NCI-H2029 (cell line): ENCODE measurements at places on chromosomes 3 and 15.

GRCh38 chr3:126439968-126440708 lies 35.6 kb downstream of the ZXDC start:
- DNase-seq: no peak

DNA sequence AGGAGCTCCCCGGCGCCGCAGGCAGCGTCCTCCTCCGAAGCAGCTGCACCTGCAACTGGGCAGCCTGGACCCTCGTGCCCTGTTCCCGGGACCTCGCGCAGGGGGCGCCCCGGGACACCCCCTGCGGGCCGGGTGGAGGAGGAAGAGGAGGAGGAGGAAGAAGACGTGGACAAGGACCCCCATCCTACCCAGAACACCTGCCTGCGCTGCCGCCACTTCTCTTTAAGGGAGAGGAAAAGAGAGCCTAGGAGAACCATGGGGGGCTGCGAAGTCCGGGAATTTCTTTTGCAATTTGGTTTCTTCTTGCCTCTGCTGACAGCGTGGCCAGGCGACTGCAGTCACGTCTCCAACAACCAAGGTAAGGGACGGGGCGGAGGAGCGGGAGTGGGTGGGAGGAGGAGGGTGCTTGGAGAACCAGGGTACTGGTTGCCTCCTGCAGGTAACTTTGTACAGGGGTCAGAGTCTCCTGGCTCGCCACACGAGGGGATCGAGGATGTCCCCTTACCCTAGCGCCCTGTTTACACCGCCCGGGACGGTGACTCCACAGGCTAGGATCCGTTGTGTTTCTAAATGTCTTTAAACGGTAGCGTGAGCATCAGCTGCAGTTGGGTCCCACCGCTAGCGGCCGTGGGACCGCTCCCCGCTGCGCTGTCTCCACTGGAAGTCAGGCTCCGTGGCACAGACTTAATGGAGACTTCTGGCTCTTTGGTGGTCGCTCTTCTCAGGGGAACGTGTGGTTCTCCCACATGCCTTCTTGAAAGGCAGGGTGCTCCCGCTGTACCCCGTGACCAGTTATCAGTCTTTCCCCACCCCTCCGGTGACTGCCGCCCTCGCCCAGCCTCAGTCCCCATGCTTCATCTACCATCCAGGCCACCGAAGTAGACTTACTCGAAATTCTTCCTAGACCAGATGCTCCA lies 515 bp downstream of the EPHA6 start:
- no peak for DNase-seq

GRCh38 chr3:54874816-54875556 lies 52.9 kb downstream of the LRTM1 start:
- DNase-seq: no peak

DNA sequence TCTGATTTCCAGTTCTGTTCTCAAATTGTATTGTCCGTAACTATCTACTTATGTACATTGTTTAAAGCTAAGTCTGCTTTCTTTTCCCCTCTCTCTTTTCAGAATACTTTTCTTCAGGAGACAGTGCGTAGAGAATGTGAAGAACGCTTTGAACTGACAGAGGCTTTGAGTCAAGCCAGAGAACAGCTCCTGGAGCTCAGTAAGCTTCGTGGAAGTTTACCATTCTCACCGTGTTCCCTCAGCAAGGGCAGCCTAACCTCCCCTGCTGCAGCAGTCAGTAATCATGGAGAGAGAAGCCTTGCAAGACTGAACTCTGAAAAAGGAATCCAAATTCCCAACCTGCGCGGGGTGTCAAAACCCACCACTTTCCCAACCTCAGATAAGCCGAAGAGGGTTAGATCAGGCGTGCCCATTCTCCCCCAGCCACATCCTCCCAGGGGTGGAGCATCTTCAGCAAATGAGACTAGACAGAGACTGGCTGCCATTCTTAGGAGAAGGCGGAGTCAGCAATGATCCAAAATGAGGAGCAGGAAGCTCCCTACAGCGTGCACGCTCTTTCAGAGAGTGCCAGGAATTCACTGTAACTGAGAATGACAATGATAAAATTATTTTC lies 114.6 kb downstream of the CCNL1 start:
- no peak for DNase-seq

- DNase-seq: no peak
Observed at GRCh38 chr15:73296609-73297353, 72.0 kb downstream of the HCN4 start.

DNA sequence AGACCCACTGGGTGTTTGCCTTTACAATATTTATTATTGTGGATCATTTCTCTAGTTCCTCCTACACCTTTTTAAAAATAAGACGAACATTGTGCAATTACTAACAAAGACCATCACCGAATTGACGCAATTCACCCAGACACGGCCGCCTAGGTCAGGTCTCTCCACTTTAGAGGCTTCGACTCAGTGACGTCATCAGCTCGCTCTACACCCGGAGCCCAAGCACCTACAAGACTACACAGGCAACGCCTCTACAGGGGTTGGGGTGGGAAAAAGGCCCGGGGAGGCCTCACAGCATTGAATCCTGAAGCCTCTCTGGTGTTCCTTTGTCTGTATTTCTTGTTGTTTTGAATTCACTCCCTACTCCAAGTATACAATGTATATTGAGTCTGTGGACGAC lies 16.6 kb downstream of the ZIC4 start:
- no peak for DNase-seq

DNA sequence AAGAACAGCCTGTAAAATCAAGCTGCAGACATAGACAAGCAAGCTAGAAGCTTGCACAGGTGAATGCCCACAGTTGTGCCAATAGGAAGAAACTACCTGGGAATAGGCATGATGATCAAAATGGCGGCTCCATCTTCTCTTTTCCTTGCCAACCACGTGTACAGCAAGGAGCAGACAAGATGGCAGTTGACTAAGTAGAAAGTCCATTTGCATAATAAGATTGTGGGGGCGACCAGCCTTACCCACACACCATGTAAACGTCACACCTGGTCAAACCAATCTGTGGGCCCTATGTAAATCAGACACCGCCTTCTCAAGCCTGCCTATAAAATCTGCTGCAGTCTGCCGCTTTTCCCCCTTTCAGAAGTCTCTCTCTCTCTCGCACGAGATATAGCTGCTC lies 25.1 kb upstream of the ANKRD34C start:
- no peak for DNase-seq

- no peak for DNase-seq
Observed at GRCh38 chr3:33826688-33827087, 28.3 kb downstream of the PDCD6IP start.

- no peak for DNase-seq
Observed at GRCh38 chr15:89672221-89673164, 6.7 kb downstream of the PLIN1 start.

- no peak for DNase-seq
Observed at GRCh38 chr3:197216169-197216860, 82.1 kb downstream of the DLG1 start.

- DNase-seq: no peak
Observed at GRCh38 chr15:58457466-58457965, 25.7 kb downstream of the LIPC start.

- no peak for DNase-seq
Observed at GRCh38 chr15:91630090-91630489, 223.4 kb upstream of the SLCO3A1 start.

- DNase-seq: no peak
Observed at GRCh38 chr3:62882676-62883200, 7.5 kb upstream of the CADPS start.

DNA sequence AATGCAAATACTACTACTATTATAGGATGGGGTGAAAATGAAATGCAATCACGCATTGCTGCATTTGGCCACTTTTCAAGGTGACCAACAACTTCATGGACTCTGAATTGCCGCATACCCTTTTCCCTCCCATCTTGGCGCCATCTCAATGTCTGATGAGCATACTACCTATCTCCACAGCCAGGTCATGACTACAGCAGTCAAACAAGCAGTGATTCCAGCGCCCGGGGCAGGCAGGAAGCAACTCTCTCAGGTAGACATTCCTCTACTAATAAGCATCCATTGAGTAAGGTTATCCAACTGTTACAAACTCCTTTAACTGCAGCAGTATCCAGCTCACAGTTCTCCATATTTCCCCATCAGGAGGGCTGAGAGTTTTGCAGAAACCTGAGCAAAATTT lies 155.4 kb downstream of the ADAMTS17 start:
- no peak for DNase-seq

GRCh38 chr3:100554373-100554676 lies 55.1 kb upstream of the ADGRG7 start:
- no peak for DNase-seq

DNA sequence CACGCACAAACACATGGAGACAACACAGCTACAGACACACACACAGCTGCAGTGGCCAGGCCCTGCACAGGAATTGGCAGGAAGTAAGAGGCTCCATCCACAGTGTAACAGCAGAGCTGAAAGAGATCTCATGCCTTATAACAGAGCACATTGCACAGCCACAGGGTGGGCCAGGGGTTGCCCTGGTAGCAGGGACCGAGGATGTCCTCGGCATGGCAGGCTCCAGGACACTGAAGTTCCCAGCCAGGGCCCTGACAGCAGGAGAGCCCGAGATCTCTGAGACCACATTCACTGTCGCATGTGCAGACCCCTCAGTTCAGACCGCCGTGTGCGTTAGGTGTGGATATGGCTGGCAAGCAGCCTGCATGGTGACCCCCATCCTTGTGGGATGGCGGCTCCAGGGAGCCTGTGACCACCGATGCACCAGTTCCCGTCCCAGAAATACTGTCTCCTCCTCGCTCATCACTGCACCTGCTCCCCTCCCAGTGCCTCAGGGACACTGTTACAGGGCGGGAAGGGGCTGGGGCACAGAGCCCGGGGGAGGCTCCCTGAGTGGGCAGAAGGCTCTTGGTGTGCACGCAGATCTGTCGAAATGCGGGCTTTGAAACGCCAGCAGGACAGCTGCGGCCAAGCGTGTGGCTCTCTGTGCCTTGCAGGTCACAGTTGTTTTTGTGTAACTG lies 1.5 kb upstream of the OCA2 start:
- no peak for DNase-seq

- no peak for DNase-seq
Observed at GRCh38 chr15:52309154-52309548, 13.5 kb upstream of the MYO5C start.

DNA sequence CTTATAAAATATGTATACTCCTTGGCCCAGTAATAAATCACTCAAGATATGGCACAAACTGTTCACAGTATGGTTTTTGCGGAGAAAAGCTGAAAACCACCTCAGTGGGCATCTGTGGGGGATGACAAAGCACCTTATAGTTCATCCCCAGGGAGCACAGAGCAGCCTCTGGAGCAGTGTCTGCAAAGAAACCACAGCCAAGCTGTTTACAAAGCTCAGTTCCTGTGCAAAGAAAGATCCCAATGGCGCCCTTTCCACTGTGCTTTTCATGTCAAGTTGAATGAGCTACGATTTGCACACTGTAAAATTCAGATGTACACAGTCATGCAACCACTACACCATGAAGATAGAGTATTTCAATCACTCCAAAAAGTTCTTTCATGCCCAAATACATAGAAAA lies 2.5 kb upstream of the EFCC1 start:
- DNase-seq: no peak

DNA sequence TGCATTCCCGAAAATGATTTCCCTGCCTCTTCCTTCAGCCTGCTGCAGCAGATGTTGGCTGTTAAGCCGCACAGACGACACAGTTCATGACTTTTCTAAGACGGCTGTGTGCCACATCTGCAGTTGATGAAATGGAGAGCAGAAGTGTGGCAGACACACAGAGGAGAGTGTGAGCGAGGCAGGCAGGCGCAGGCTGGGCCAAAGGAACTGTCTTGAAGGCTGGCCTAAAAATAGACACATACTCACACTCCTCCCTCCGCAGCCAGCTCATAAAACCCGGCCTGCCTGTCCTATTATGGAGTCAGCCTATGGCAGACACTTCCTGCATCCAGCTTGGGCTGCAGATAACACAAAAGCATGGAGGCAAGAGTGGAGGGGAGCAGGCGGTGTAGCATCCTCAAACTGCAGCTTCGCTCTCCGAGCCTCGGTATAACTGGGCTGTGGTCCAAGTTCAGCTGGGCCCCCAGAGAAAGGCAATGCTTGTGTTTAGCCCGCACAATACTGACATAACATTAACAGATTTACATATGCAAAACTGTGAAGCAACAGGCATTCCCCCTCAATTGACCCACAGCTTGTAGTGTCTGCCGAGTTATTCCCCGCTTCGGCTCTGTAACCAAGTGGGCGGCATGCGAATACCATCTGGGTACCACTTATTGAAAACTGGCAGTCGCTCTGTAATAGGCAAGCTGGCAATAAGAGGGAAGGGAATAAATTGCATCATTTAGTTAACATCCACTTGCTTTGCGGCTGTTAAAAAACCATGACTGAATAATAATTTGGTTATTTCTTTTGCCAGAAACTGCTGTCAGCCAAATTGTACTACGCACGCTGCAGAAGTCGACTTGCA lies 40.8 kb downstream of the FOXP1 start:
- no peak for DNase-seq

DNA sequence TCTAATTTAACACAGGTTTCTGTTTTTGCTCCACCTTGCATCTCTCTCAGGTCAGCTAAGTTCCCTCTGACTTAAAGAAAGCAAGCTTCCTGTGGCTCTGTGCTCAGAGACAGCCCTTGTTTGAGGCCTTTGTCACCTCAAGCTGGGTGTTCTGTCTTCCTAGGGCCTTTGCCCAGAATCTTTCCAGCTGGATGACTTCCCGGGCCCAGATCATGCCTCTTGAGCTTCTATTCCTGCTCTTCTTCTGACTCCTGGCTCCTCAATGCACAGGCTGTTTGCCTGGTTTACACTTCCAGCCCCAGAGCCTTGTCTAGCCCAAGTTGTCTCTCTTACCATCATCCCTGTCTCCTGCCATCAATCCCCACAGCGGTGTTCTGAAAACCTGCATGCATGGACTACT lies 300.6 kb downstream of the VPS13C start:
- DNase-seq: no peak

GRCh38 chr3:167729591-167729990 lies 5.1 kb downstream of the PDCD10 start:
- no peak for DNase-seq

DNA sequence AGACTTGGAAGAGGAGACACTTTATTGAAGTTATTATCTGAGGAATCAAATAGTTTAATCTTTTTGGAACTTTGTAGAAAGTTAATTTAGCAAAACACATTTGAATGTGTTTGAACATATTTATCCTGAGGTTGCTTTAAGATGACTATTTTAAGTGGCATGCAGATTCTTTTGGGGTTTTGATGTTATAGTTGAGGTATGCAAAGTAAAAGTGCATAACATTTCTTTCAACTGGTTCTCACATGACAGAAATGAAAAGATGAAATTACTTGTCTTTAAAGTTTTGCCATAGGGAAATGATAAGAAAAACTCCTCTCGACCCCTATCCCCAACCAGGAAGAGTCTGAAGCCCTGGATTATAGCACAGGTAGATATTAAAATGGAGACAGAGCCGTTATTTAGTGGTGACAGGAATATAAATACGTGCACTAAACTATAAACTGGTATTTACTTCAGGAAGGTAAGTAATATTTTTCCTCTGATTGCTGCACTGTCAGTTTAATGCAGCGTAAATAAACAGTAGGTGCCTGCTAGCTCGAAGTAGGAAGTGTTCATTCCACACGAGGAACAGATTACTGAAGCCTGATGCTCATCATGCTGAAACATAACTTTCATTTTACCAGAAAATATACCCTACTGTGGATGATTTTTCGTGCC lies 15.1 kb upstream of the SATB1 start:
- no peak for DNase-seq
